ENCODE measurements at places on chromosomes 6 and 20.

DNA sequence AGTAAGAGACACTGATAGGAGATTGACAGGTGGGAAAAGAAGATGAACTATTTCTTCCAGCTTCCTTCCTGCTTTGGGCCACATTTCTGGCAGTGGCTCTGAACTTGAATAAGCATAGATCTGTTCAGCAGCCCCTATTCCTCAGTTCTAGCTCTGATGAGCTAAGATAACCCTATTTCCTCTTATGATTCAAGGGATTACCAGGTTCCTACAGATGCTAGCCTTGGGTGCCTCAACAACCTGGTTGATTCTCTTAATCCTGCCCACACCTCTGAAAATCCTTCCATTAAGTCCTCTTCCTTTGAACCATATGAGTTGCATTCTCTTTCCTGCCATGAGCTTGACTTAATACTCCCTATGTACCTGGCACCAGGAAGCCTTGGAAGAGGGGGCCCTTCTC is 49.8 kb upstream of the MOCS1 start:
- no peak for DNase-seq

- no peak for DNase-seq
Observed at GRCh38 chr20:33897313-33897912, 86.3 kb downstream of the CHMP4B start.

DNA sequence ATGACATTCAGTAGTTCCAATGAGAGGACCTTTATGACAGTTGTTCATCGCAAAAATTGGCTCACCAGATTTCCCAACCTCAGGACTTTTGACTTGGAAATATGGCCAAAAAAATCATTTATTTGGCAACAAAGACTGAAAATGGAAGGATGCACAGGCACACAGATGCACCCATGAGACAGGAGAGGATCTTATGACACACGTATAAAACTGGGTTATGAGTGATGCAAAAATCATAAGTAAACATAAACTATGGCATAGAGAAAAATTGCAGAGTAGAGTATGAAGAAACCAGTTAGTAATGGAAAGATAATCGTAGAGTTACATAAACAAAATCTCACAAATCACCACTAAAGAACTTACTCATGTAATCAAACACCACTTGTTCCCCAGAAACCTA is 546.9 kb downstream of the ADGRB3 start:
- no peak for DNase-seq

DNA sequence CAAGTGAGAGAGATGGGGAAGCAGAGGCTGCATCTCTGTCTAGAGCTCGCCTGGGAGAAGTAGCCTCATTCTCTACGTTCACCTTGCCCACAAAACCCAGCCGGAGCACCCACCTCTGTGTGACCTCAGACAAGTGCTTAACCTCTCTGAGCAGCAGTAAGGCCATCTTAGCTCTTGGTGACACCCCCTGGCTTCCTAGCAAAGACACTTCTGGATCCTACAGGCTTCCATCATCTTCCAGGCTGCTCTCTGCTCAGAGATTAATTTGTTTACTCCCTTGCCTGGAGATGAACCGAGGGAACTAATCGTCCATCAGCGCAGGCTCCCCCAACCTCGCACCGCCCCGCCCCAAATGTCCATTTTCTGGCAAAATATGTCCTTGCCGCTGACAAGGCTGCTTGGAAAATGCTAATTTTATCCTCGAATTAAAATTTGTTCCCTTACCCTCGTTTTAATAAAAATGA is 24.0 kb upstream of the CTNNBL1 start:
- no peak for DNase-seq

GRCh38 chr6:116016846-116017545 is 43.7 kb downstream of the FRK start:
- no peak for DNase-seq

DNA sequence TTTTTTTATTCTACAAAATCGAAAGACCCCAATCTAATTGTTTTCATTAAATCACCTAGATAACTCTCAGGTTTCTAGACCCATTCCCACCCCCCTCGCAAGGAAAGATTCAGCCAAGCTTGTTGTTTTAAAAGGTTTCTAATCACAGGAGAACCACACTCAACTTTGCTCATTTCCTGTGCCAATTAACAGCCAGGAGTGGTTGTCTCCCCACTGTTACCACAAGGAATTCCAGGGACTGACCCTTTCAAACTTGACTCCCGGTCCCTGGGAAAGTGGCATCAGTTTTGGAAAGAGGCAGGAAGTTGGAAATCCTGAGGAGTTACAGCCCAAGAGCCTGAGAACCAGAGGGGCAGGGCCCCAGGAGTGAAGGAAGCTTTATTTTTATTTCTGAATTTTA is 561.3 kb upstream of the JAG1 start:
- no peak for DNase-seq

DNA sequence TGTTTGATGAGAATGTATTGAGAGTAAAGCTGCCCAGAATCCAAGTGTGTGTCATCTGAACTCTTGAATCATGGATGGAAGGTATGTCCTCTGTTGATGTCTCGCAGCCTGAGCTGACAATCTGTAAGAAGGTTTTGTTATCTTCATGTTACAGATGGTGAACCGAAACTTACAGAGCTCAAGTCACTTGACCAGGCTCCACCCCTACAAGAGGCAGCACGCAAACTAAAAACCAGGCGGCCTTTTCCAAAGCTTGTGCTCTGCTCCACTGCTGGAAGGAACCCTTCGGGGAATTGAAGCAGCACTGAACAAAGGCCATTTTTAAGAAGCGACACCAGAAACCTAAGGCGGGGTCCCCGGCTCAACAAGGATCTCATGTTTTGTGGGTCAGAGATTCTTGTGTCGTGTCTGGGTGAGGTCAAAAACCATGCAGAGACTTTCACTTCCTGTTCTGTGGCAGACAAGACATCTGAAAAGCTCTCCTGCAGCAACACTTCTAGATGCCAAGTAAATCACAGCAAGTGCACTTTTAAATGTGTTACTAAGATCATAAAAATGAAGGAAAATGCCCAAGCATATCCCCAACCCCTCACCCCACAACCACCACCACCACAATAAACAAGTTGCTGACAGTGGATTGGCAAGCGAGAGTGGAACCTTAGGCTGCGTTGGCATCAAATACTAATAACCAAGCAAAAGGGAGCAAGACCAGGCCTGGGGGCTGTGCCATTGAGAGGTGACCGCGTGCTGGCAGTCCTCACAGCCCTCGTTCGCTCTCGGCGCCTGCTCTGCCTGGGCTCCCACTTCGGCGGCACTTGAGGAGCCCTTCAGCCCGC is 27.3 kb downstream of the NQO2 start:
- no peak for DNase-seq

- DNase-seq: no peak
Observed at GRCh38 chr6:111747829-111748228, 125.4 kb downstream of the FYN start.

DNA sequence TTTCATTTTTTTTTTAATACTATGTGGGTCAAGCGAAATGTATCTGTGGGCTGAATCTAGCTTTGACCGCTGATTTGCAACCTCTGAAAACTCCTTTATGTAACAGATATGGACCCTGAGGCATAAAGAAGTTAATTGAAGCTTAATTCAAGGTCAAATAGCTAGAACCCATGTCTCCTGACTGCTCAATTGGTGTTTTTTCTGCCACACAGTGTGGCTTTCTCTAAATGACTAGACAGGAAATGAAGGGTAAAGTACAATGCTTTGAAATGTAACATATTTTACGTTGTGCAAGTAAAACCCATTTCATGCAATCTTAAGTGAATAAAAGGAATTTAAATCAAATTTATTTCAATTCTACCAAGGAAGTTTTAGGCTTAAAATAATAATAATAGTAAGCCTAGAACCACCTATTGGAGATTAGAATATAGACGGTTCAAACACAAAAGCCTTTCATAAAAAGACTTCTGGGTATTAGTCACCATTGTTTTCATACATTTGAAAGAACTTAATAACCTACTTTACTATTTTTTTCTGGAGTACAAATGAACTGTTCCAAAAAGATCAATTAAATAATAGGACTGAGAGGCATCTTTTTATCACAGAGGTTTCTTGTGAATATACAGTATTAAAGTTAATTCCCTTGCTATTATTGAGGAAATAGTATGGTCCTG is 279.8 kb downstream of the EPHA7 start:
- DNase-seq: no peak

DNA sequence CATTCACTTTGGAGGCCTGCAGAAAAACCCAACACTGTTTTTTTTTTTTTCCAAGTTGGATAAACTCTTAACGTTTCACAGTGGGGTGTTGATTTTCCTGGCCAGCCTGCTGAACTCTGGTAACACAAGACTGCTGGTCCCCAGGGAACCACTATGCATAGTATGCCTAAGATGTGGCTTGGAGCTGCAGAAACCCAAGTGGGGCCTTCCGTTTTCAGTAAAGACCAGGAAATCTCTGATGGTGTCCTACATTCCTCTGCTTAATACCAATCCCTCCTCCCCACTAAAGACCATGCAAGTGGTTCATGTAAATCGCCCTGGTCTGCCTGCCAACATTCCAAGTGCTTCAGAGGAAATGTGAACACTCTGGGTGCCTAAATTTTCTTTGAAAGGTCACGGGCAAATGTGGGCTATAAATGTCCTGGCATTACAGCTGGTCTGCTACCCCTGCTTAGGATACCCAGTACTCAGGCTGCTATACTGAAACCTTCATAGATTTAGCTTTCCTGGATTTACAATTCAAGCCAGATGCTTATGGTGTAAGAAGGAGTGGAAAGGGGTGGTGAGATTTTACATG is 615.4 kb downstream of the MAFB start:
- DNase-seq: no peak

DNA sequence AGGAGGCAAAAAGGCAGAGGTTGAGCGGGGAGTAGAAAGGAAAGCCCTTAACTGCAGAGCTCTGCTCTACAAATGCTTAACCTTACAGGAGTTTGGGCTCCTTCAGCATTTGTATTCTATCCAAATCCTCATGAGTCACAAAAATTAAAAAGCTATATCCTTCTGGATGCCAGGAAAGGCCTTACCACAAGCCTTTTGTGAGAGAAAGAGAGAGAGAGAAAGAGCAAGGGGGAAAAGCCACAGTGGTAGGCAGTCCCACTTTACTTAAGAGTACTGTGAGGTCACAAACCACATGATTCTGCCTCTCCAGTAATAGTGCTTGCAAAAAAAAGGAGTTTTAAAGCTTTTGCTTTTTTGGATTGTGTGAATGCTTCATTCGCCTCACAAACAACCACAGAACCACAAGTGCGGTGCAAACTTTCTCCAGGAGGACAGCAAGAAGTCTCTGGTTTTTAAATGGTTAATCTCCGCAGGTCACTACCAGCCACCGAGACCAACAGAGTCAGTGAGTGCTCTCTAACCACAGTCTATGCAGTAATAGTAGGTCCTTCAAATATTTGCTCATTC is at the start of gene RUNX2:
Gene RUNX2, plus strand, starts transcription at position 375 of the 567 bp plus-strand sequence. CDS start 397 bp downstream, outside the sequence.
- DNase-seq: no peak

- no peak for DNase-seq
Observed at GRCh38 chr6:124960757-124961463, 1.3 kb upstream of the RNF217 start.

DNA sequence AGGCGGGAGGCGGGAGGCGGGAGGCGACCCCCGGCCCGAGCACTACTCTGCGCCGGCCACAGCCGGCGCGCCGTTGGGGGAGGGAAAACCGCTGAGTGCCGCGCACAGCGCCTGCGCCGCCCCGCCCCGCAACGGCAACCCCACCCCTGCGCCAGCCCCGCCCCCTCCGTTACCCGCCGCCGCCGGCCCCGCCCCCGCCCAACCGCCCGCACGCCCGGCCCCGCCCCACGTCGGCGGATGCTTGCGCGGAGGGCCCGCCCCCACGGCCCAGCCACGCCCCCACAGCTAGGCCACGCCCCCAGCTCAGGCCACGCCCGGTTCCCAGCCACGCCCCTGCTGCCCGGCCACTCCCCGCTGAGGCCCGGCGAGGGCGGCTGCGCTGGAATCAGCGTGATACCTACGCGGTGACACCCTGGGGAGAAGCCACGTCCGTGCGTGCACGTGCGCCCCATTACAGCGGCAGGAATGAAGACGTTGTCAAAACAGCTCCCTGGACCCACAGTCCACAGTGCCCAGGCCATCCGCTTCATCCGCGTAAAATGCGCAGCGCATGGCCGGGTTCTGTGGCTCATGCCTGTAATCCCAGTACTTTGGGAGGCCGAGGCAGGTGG is at the start of gene TCFL5:
Gene TCFL5, minus strand, starts transcription at position 97 of the 611 bp plus-strand sequence. CDS start 152 bp downstream, outside the sequence.
- DNase-seq: peak; percentile 86

DNA sequence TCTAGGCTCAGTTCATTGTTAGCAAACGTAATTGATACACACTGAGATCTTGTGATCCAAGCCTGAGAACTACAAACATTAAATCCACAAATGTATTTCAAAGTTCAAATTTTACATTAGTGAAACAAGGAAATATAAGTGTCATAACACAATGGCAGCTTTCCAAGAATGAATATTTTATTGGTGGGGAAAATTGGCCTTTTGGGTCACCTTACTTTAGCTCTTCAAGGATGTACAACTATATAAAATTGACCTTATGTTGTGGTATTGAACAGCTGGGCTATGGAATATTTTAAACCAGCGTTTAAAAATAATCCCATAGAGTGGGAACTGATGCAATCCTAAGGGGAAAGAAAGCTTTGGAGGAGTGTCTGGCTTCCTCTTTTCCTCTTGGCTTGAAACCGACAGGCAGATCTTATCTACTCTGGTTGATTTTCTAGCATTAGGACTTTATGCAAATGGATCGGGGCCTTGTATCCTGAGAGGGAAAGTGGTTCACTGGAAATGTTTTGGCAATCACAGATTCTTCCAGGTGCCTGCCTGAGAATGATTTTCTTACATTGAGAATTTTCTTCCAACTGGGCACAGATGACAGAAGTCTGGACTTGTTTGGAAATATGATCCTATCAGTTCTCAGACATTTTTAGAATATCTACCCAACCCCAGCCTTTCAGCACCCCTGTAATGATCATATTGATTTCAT is 184.8 kb upstream of the ECI2 start:
- no peak for DNase-seq

GRCh38 chr6:152952866-152953509 is 29.9 kb downstream of the FBXO5 start:
- DNase-seq: no peak

DNA sequence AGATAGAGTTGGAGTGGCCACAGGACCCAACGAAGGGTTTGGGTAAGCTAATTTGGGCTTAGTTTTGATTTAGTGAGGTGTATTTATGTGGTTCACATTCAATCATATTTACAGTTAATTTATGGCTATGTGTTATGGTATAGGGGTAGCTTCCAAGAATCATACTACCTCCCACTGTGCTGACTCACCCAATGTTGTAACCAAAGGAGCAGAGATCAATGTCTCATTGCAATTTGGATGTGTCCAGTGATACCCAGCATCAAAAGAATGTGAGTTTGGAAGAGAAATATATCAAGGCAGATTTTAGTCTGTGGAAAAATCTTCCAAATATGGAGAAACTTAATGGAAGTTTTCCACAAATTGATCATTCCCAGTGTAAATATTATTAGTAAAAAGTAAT is 25.3 kb upstream of the SMIM8 start:
- DNase-seq: no peak

GRCh38 chr6:35602133-35602946 is 86.4 kb downstream of the FKBP5 start:
- no peak for DNase-seq

Measured in stimulated activated CD8-positive, alpha-beta memory T cell treated with anti-CD3 and anti-CD28 coated beads, Interleukin-4, amount 100 ng/mL, for 24 hours (primary cell).